ENCODE measurements at places on chromosomes 5 and 9.
A peak's percentile ranks its signal among the peaks of the same experiment; 100 is the strongest.

DNA sequence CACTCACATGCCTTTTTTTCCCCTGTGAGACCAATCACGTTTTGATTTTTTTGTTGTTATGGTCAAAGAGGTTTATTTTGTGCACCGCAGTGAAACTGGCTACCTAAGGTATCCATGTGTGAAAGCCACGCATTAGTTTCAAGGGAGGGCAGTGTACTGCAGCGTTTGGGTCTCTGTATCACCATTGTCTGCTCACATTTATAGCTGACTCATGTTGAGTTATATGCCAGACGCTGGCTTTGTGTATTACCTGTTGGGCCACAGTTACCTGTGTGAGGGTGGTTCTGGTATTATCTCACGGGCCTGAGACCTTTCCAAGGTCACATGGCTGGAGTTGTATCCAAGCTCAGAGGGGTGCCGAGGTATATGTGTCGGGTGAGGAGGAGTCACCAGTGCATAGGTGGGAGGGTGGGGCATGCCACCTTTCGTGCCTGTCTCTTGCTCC, 75.8 kb downstream of the ARHGAP26 start:
- DNase-seq: no peak

GRCh38 chr9:88949425-88949824, 41.8 kb upstream of the S1PR3 start:
- peak; percentile 89 for DNase-seq

DNA sequence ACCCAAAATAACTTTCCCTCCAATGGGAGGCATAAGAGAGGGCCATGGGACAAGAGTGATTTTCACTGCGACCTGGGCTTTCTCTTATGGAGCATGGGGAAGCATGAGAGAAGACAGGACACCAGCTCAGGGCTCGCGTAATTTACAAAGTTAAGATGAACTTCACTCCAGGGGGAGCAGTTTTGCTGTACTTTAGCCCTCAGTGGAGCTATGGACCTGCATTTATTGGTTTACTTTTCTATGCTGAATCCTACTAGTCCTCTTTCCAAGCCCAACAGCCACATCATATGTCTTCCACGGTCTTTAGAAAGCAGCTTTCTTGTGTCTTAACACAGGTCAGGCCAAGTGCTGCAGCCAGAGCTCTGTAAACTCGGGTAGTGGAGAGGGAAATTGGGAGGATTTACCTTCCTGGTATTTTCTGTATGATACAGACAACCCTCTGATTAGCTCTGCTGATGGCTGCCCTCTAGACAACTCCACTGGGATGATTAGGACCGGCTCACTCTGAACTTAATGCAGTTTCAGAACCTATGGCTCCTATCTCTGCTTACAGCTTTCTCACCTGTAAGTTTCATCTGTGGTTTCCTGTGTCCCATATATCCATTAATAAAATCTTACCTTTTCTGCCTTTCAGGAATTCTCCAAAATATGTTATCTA, 581.0 kb upstream of the RORB start:
- DNase-seq: no peak

DNA sequence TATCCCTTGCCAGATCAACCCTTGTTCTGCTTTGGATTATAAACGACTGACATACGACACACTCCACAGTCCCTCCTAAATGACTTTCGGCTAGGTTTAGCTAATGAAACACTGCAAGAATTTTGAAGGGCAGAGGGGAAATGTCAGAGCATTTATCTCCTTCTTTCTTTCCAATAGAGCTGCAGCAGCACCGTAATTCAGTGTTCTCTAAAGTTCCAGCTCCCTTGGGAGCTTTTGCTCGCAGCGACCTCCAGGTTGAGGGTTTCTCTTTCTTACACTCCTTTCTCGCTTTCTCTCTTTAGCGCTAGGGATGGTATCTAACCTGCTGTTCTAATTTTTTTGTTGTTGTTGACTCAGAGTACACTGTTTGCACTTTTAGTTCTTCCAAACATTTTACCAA, 467.1 kb upstream of the ST8SIA4 start:
- no peak for DNase-seq

DNA sequence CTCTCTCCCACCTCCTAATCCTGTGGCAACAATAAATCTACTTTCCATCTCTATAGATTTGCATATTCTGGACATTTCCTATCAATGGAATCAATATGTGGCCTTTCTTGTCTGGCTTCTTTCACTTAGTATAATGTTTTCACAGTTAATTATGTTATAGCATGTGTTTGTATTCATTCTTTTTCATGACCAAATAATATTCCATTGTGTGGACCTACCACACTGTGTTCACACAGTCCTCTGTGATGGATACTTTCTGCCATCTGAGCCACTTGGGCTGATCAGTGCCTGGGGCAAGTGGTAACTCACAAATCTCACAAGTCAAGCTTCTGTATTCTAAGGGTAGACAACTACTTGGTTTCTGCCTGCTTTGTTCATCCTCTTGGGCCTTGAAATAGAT, 48.7 kb upstream of the POMT1 start:
- no peak for DNase-seq

- DNase-seq: no peak
Measured at GRCh38 chr9:130160862-130161470, 11.2 kb upstream of the NCS1 start.
